ENCODE measurements at places on chromosomes 7 and 10.

- no peak for DNase-seq
Measured at GRCh38 chr10:89652806-89653370, 7.8 kb upstream of the PANK1 start.

GRCh38 chr7:2864999-2865670, 21.0 kb upstream of the GNA12 start:
- peak; percentile 60 for DNase-seq

DNA sequence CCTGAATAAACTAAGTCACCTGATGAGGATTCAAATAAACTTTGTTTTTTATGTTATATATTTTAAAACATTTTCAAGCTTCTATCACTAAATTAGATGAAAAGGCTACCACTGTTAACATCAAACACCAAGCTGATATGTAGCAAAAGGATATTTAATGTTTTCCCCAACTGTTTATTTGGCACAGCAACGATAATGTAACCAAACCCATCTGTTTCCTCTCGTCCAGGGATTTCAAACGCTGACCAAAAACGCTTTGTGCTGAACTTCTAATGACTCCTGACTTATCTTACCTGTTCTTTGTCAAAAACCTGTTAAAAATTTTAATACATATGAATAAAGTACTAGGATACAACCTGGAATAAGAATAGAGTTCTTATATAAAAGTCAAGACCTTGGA, 30.5 kb downstream of the DCLRE1A start:
- DNase-seq: no peak

DNA sequence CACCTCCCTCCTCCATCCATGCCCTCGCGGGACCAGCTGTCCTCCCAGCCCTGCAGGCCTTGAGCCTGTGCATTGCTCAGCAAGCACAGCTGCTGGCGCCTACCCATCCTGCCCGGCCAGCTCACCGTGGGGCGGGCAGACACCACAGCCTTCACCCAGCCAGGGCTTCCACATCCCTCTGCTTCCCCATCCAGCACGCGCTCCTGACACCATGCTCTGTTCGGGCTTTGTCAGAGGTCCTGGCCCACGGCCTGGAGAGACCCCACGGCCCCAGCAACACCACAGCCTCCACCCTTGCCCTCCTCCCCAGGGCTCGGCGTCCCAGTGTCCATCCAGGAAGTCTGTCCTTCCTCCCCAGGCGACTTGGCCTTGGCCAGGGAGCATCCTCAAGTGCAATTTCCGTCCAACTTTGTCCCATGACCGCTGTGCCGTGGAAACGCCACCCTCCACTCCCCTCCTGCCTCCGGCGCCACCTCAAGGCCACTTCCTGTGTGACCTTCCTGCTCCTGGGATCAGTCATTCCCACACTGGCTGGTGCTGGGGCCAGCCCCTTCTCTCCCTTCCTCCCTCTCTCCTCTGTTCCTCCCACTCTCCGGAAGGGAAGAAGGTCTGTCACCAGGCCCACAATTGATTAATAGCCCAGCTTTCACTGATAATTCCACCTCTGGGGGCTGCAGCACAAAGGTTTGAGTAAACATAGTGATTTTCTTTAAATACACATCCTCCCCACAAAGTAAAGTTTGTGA, 71.5 kb upstream of the SMNDC1 start:
- no peak for DNase-seq

DNA sequence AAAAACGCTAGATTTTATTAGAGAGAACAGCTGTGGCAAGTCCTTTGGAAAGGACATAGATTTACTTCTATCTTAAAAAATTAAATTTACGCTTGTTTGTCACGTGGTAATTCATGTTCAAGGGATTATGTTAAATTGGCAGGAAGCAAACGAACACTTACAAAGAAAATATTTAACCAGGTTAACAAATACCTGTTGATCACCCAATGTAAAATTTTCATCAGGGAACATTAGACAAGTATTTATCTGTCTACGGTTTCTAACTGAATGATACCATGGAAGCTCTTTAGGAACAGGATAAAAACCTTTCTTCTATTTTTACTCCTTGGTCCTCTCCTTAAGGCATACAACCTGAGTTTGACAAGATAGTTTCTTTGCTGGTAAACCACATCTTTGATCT, 122.2 kb downstream of the NOC3L start:
- no peak for DNase-seq

GRCh38 chr10:100624298-100624697, 88.6 kb downstream of the HIF1AN start:
- no peak for DNase-seq

GRCh38 chr10:69815104-69815503, 13.4 kb downstream of the COL13A1 start:
- no peak for DNase-seq

GRCh38 chr10:29595636-29596225, 39.0 kb downstream of the SVIL start:
- no peak for DNase-seq

GRCh38 chr7:18041191-18041590, 13.5 kb upstream of the PRPS1L1 start:
- no peak for DNase-seq

DNA sequence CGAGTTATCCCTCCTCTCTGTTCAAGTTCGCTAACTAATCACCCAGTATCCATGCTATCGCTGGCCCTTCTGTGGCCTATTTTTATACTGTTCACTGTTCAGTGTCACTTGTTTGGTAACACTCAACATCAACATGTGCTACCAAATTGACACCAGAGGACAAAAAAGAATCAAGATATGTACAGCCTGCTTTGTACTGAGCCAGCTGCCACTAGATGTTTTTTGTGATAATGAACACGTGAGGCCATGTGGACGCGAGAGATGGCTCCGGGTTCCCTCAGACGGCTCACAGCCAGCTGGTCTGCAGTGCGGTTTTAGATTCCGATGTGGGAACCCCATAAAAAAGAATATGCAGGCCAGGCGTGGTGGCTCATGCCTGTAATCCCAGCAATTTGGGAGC, 21.2 kb downstream of the CAV1 start:
- no peak for DNase-seq

GRCh38 chr7:18564779-18565178, 69.2 kb downstream of the HDAC9 start:
- no peak for DNase-seq

GRCh38 chr7:139580435-139580834, 57.0 kb downstream of the CLEC2L start:
- DNase-seq: no peak

GRCh38 chr7:157811946-157812345, 475.1 kb downstream of the DNAJB6 start:
- DNase-seq: no peak

- DNase-seq: no peak
Measured at GRCh38 chr10:128498378-128498730, 372.1 kb upstream of the MKI67 start.

DNA sequence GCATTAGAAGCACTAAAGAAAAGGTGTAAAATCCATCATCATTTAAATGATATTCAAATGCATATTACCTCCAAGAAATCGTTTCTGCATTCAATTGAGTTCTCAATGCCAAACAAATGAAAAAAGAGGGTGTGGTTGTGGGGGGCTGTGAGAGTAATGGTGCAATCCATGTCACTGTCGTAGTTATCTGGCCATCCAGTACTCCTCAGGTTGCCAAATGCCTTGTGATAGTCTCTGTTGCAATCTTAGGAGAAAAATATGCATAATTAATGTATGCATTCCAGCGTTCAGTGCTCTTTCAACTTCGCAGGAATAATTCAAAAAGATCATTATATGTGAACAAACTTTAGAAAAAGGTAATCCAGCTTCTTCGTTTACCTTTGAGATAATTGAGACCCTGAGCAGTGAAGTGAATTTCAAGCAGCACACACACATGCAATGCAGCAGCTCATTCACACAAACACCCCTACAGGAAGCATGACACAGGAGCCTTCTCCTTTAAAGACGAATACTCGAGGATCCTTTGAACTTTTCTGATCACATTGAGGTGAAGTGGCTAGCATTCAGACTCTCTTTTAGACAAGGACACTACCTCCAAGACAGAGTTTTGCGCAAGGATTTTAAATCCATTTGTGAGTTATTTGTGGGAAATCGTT, 73.4 kb downstream of the OR13A1 start:
- no peak for DNase-seq

GRCh38 chr7:48781752-48782151, 142.6 kb upstream of the CDC14C start:
- DNase-seq: no peak

DNA sequence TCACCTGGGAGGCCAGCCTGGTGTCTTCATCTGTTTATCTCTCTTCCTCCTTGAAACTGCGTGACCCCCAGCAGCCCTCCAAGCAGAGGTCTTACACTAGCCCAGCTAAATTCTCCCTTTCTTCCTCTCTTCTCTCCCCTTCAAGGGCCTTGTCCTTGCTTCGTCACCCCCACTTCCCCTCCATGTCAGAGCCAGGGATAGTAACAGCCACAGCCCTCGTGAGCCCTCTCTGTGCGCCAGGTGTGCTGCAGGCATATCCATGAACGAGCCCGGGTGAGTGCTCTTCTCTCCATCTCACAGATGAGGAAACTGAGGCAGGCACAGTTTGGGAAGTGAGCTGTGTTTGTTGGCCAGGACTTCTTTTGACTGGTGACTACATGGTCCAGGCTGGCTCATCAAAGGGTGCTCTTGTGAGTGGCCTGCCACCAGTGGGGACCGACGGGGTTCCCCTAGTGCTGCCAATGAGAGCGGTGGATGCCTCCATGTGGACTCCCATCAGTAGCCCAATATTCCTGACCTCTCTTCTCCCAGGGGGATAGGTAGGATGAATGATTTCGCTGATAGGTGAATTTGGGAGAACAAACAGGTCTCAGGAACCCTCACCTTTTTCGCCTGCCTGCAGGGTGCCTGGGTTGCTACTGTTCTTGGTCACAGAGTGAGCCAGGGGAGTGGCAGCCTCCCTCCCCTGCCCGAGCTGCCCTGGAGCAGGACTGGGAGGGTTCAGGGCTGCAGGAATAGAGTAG, 38.1 kb downstream of the ADRA2A start:
- no peak for DNase-seq

DNA sequence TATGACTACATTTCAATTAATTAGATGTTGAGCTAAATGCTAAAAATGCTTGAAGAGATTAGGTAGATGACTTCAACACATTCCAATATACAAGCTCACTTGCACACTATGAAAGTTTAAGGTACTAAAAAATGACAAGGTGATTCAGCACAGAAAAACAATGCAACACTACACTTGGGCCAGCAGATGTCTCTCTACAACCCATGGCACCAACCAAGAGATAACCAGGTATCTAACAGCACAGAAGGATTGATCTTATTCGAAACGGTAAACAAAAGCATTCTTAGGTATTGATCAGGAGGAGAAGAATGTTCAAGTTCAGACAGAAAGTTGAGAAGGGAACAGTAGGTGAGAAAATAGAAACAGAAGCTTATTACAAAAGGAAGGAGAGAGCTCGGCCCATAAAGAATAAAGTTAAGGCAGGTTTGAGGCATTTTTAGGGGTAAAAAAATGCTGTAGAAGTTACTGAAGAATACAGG, 248.2 kb upstream of the KLF14 start:
- peak; percentile 15 for DNase-seq

DNA sequence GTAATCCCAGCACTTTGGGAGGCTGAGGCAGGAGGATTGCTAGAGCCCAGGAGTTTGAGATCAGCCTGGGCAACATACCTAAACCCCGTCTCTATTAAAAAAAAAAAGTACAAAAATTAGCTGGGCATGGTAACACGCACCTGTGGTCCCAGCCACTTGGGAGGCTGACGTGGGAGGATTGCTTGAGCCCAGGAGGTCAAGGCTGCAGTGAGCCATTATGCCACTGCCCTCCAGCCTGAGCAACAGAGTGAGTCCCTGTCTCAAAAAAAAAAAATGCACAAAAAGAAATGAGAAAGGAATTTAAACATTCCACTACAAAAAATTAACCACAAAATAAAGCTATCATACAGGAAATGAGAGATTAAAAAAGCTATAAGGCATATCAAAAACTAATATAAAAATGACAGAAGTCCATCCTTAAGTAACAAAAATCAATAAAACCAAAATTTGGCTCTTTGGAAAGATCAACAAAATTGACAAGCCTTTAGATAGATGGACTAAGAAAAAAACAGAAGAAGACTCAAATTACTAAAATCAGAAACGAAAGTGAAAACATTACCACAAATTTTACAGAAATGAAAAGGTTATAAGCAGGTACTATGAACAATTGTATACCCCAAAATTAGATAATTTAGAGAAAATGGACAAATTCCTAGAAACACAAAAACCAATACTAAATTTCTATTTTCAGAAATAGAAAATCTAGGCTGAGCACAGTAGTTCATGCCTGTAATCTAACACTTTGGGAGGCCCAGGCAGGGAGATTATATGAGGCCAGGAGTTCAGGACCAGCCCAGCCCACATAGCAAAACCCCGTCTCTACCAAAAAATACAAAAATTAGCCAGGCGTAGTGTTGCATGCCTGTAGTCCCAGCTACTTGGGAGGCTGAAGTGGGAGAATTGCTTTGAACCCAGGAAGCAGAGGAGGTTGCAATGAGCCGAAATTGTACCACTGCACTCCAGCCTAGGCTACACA, 42.4 kb upstream of the NANOS1 start:
- DNase-seq: no peak

DNA sequence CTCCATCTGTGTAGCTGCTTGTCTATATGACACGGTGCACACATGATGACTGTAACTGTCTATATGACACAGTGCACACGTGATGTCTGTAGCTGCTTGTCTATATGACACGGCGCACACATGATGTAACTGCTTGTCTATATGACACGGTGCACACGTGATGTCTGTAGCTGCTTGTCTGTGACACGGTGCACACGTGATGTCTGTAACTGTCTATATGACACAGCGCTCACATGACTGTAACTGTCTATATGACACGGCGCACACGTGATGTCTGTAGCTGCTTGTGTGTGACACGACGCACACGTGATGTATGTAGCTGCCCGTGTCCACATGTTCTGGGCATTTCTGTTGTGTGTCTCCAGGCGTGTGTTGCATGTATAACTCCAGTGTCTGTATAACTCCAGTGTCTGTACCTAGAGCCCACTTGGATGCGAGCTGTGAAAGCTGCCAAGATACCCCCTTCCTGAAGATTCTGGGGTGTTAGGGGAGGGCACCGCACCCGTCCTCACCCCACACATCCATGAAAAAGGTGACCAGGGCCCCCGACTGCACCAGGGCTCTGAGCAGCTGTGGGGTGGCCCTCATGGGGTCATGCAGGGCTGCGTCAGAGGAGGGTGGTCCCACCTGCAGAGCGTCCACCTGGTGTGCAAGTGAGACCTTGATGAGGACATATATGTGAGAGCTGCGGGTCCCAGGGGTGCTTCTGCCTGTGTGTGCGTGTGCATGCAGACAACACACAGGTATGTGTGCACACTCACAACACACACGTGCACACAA, 137.9 kb downstream of the ELFN1 start:
- DNase-seq: no peak
